ENCODE measurements at places on chromosomes 16 and 17.

GRCh38 chr17:76345377-76345974 is 8.2 kb downstream of the PRPSAP1 start:
- no peak for DNase-seq

GRCh38 chr17:36500745-36501225 is 14.3 kb downstream of the ZNHIT3 start:
- peak; percentile 11 for DNase-seq

- DNase-seq: peak; percentile 29
Measured at GRCh38 chr17:75783069-75783783, 1.4 kb upstream of the UNK start.

- no peak for DNase-seq
Measured at GRCh38 chr17:9725575-9725974, 65.8 kb downstream of the DHRS7C start.

DNA sequence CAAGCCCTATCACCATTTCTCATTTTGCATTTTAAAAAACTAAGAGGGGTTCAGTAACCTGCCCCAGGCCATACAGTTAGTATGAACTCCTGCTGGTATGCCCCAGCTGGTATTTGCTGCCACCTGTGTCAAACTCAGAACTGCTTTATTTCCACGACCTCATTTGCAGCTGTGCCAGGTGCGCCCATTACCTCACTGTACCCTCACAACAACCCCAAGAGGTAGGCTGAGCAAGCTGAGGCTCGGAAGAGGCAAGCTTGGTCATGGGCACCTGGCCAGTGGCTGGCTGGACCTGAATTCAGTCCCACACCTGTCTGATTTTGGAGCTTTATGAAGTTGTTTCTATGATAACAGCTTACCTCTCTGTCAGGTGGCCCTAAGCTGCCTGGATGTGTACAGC is 7.6 kb downstream of the EPN2 start:
- no peak for DNase-seq

- no peak for DNase-seq
Measured at GRCh38 chr16:52690468-52690867, 143.5 kb upstream of the TOX3 start.

GRCh38 chr16:12587646-12588277 is 215.9 kb downstream of the CPPED1 start:
- no peak for DNase-seq

GRCh38 chr17:50637829-50638605 is 3.3 kb downstream of the ABCC3 start:
- DNase-seq: no peak

DNA sequence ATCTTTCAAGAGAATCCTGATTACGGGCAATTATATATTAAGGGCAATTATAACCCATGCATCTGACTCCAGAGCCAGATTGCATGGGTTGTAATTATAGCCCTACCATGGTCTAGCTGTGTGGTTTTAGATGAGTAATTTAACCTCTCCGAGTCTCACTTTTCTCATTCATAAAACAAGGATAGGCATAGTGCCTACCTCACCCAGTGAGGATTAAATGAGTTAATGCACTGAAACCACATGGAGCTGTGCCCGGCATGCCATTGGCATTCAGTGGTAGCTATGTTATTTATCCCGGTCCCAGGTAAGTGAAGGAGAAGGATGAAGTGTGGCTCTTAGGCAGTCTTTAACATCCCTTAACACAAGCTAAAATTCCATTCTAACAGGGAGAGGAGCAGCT is 6.3 kb downstream of the SNX20 start:
- no peak for DNase-seq

GRCh38 chr16:84907575-84907974 is 87.8 kb downstream of the CRISPLD2 start:
- DNase-seq: no peak

DNA sequence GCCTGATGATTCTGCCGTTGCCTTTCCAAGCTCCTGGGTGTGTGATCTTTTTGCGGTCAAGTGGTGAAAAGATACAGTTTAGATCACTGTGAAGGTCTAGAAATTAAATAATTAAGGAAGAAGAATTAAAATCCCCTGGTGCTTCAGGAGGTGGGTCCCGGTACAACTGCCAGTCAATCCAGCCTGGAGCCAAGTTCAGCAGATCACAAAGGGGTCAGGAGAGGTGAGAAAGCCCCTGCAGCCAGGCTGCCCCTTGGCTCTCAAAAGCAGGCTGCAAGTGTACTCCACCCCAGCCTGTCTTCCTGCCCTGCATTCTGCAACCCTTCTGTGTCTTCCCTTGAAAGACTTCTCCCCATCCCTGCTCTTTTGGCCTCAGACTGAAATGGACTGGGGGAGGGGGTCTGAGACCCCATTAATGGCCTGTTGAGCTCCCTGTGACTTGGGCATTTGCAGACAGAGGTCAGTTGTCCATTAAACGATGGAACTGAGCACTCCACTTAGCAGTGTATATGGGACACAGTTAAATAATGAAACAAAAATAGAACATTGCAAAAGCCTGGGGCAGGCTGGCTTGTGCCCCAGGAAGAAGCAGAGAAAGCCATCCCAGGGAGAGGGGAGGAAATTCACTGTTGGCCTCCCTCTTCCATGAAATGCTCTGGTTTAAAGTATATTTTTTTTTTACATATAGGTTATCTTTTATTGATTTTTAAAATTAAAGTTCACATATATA is 15.1 kb downstream of the CACNG5 start:
- DNase-seq: no peak
